ENCODE measurements at places on chromosomes 2 and 18.

GRCh38 chr2:105868060-105868459 is 123.3 kb downstream of the NCK2 start:
- DNase-seq = no peak

DNA sequence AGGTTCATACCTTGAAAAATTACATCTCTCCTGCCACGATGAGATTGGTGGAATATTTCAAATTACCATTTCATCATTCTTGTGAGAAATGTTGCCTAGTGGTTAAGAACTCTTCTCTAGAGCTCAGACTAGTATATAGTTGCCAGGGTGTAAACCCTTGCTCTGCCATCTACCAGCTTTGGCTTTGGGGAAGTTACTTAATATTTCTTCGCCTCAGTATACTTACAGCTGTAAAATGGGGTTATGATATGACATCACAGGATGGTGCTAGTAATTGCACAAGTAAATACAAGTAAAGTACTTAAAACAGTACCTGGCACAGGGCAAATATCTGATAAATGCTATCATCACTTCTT is 1.5 kb downstream of the SPOPL start:
- no peak for DNase-seq

- no peak for DNase-seq
Observed at GRCh38 chr18:76405681-76406356, 89.2 kb downstream of the ZNF516 start.

DNA sequence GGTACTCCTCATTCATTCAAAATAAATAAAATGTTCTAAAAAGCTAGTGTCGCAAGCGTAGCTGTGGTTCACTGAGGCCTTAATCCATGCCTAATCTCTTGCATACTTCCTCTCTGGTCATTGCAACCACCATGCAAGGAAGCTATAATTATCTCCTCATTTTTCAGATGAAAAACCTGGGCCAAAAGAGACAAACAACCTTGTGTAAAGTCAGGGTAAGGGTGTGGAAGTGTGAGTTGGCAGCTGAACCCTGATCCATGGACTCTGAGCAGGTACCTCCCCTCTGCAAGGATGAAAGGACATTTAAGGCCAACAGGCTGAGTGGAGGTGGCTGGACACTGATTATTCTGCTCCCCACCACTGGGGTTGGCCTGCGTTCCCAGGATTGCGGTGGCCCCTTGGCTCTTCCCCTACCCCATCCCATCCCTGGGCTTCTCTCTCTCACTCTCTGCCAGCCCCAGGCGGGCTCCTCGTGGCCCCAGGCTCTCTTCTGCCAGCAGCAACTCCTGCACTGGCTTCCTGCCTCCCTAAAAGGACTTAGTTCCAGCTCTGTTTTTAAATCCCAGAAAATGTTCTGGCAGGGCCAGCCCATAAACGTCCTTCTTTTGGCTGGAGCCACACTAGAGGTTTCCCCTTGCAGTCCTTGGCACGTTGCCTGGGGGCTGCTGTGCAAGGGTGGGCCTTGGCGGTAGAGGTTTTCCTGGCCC is 72.0 kb upstream of the AFF3 start:
- DNase-seq = no peak
